ENCODE measurements at places on chromosomes 2 and 18. TPM values are rescaled to one million over a fixed set of nuclear protein-coding genes. Genes with fewer than 3 reads are reported as not detected.

Gene CPS1
- polyA plus RNA-seq, result 14.9 TPM

Gene MREG
- 14.1 TPM for polyA plus RNA-seq

Gene ZNF236
- 3.1 TPM for polyA plus RNA-seq

Gene CYRIA
- polyA plus RNA-seq, result 0.62 TPM

Gene NPAS2
- 50.5 TPM for polyA plus RNA-seq

Gene NCK2
- polyA plus RNA-seq, result 48.1 TPM

Gene MYO3B
- polyA plus RNA-seq, result 0.15 TPM

Gene VAMP5
- 6.0 TPM for polyA plus RNA-seq

Gene INPP5D
- polyA plus RNA-seq, result 27.5 TPM

Gene SULT1C2
- polyA plus RNA-seq, result not detected

Gene BMPR2
- 26.1 TPM for polyA plus RNA-seq

Gene SKA1
- 11.2 TPM for polyA plus RNA-seq

Gene MEP1B
- not detected for polyA plus RNA-seq

Gene CPO
- not detected for polyA plus RNA-seq

Gene MAPRE3
- polyA plus RNA-seq, result 12.3 TPM

Gene ITGB6
- 162 TPM for polyA plus RNA-seq

Gene HRH4
- polyA plus RNA-seq, result not detected

Gene RNU2-63P
- not detected for polyA plus RNA-seq

Gene APCDD1
- 3.0 TPM for polyA plus RNA-seq

Gene GPR35
- polyA plus RNA-seq, result 0.06 TPM

Gene CXCR4
- 0.03 TPM for polyA plus RNA-seq

Gene UGT1A4
- polyA plus RNA-seq, result not detected

Gene DOK6
- polyA plus RNA-seq, result not detected

Data from mammary epithelial cell (primary cell).